ENCODE measurements at places on chromosomes 13 and 19. TPM values are rescaled to one million over a fixed set of nuclear protein-coding genes. Genes with fewer than 3 reads are reported as not detected.

ACP5 gene
- total RNA-seq, result 64.7 TPM

DNA sequence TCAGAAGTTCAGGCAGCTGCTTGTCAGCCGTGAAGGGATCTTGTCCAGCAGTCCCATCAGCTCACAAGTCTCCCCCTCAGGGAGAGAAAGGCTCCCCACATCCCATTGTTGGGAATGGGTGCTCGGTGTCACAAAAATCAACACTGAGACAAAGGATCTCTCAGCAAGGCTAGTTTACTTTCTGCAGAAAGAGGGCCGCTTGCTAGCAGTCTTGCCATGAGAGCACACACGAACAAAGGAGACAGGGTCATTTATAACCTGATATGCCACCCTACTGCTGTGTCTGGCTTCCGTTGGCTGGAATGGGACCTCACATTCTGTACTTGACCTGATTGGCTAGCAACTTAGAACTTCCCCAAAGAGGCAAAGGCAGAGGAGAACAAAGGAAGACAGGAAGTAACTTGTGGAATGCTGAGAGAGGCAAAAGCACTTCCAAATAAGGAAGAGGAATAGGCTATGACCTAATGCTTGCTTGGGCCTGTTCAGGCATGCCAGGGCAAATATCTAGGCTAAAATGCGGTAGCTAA, 8.7 kb upstream of the IGFL3 start:
- peak; percentile 41 for DNase-seq

LILRB4 gene
- not detected for total RNA-seq

DNA sequence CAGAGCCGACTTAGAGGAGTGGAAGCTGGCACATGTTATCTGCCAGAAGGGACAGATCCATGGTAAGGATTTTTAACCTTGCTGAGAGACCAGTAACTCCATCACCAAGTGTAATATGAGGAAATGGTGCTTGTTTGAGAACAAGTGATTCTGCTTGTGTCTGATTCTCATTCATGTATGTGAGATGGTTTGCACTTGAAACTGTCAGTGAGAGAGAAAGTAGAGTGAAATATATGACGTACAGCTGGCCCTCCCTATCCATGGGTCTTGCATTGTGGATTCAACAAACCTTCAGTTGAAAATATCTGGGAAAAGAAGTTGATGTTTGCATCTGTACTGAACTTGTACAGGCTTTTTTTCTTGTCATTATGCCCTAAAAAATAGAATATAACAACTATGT, 2.0 kb upstream of the ZNF461 start:
- no peak for DNase-seq
